Cardiac muscle cell (in vitro differentiated cells and primary cell): ENCODE measurements at places on chromosomes 3 and 15. TPM values are rescaled to one million over a fixed set of nuclear protein-coding genes. Genes with fewer than 3 reads are reported as not detected.
A peak's percentile ranks its signal among the peaks of the same experiment; 100 is the strongest.

GRCh38 chr3:191290311-191291025, 38.7 kb upstream of the CCDC50 start:
- DNase-seq = no peak

DNA sequence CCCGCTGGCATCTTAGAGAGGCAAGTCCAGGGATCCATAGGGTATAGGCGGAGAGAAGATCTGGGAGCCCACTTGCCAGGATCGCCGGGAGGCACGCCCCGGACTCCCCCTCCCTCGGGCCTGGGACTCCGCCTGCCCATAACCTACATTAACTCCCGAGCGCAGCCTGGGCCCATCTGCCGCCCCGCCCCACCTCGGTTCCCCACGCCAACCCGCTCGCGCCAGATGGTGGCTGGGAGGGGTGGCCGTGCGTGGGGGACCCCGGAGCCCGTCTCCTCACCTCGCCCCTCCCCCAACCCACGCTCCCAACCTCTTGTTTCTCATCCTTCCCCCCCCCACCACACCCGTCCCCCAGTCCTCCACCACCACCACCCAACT, 1.7 kb upstream of the DLL4 start:
- no peak for DNase-seq

Gene GFM1
- 43.5 and 53.2 TPM in 2 replicates for polyA plus RNA-seq

DNA sequence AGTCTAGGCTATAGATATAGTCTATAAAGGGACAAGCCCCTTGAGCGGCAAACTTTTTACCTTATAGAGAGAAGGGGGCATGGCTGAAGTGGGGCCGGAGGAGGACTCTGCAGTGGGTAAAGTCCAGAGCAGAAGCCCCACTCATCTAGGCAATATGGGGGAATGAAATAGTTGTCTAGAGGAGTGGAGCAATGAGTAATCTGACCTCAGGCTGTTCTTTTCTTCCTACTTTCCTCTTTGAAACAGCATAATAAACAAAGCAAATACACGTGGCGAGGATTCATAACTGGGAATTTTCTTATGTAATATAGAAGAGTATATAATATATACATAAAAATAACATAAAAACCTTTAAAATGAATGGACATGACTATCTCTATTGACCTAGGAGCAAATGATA, 546.4 kb upstream of the ZNF385D start:
- no peak for DNase-seq

GRCh38 chr3:113253702-113254101, 42.3 kb downstream of the BOC start:
- no peak for DNase-seq

- DNase-seq = peak; percentile 89
These were observed 944.7 kb downstream of the MCTP2 start for GRCh38 chr15:95175914-95176658.
